SW 1271 (cell line): ENCODE measurements at places on chromosomes 6 and 20.

DNA sequence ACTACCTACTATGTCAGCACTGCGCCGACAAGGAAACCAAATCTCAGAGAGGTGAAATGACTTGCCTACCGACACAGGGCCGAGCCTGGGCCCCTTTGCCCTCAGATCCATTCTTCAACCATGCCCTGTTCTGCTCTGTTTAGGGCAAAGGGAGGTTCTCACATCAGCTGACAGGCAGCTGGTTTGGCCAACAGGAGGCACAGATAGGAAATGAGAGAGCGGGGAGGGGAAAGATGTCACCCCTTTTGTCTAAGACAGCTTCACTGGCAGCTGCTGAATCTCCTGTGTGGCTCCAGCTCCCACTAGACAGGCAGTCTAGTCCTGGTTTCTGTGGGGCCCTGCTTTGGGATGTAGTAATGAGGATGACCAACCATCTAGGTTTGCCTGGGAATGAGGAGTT lies 158.7 kb downstream of the TMEM200A start:
- DNase-seq: no peak

DNA sequence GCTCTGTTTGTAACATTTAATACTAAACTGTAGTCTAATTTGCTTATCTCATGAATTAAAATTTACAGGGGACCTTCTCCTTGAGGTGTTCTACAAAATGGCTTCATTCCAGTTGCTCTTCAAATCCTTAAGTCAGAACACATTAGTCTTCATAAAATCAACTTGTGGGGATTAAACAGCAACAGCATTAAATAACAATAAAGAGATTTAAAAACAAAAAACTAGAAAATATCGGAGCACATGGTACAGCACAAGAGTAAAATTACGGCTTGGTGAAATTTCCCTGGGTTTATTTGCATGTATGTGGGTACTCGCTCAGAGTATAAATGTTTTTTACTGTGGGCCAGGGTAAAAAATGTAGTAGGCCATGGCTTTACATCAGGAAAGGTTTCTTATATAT lies 12.0 kb downstream of the RRAGD start:
- DNase-seq: no peak

DNA sequence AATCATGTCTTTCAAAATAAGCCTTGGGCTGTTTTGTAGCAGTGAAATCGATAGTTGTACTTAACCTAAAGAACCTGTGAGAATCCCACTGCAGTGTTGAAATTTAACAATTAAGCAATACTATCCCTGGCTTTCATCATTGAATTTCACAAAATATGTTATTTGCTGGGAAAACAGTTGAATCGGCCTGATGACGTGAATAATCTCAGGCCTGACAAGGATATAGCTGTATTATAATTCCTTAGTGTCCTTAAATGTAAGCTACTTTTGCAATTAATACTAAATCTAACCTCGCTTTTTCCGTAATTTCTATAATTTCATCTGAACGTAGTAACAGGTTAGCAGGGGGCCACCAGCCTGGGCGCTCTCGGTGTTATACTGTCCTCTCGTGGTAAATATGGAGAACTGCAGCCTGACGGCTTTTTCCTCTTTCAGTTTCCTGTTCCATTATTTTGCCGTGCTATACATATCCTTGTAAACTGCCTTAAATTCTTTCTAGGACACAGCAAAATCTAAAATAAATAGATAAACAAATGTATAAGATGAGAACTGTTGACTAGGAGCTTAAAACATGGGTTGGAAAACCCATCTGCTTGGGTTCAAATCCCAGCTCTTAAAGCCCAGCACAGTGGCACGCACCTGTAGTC lies 24.0 kb downstream of the MTFR2 start:
- DNase-seq: no peak

- no peak for DNase-seq
Observed at GRCh38 chr6:38755874-38756273, 40.8 kb downstream of the DNAH8 start.

DNA sequence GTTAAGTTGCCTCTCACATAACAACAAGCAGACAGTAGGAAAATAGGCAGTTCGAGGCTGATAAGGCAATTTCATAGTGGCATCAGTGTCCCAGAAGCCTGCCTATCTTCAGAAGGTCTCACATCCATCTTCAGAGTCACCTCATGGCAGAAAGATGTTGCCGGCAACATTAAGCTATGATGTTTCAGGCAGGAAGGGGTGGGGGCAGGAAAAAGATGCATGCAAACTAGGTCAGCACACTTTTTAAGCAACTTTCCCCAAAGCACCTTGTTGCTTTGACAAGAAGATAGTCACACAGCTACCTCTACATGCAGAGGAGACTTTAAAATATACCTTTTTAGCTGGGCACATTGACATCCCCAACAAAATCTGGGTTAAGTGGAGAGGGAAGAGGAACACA lies 43.2 kb upstream of the SMIM8 start:
- no peak for DNase-seq

GRCh38 chr6:109229536-109229935 lies 134.2 kb downstream of the CEP57L1 start:
- DNase-seq: no peak

DNA sequence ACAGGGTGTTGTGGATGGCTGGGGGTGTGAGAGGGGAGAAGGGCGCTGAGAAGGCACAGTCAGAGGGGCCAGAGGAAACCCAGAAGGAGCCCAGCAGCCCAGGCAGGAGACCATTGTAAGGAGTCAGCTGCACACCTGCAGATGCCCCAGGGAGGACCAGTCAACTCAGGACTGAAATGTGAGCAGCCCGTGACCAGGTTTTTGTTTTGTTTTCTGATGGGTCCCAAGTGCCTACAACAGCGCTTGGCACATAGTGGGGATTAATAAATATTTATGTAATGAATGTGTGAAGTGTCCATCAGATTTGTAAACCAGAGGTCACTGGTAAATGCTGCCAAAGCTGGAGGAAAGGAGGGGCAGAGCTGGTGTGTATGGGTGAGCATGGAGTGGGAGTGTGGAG lies 30.2 kb downstream of the TRAM2 start:
- DNase-seq: no peak
